SJSA1 (cell line): ENCODE measurements at places on chromosomes 5 and 9. TPM values are rescaled to one million over a fixed set of nuclear protein-coding genes. Genes with fewer than 3 reads are reported as not detected.

Gene UGT3A2
- total RNA-seq: not detected in 2 replicates

Gene FAM221B
- total RNA-seq: not detected in 2 replicates

DNA sequence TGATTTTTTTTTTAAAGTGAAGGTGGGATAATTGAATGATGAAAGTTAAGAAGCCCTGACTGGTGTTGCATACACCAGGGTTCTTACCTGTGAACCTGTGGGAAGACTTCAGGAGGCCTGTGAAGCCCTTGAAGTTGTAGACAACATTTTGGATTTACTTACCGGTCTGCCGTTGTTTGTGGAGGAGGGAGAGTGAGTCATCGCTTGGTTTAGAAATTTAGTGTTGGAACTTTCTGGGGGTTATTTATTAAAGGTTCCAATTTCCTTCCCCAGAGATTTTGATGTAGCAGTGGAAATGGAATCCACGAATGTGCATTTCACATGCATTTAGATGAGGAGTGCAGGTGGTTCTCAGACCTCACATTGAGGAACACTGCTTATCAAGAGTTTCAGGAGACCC lies 49.6 kb downstream of the ARHGAP26 start:
- no peaks in the 10 kb centered on the region for H3K27me3 ChIP-seq
- DNase-seq: no peak
- no peak overlapping the region for H3K27ac ChIP-seq
- no peak overlapping the region for H3K4me3 ChIP-seq

Gene CD180
- not detected in 2 replicates for total RNA-seq
